Natural killer cell (primary cell): ENCODE measurements at places on chromosomes 16 and 17. TPM values are rescaled to one million over a fixed set of nuclear protein-coding genes. Genes with fewer than 3 reads are reported as not detected.

GRCh38 chr16:49900875-49901274, 45.0 kb upstream of the ZNF423 start:
- DNase-seq = no peak
- no peaks in the 10 kb centered on the region for H3K27me3 ChIP-seq
- no peak overlapping the region for H3K4me3 ChIP-seq
- no peaks in the 10 kb centered on the region for H3K4me1 ChIP-seq
- H3K36me3 ChIP-seq = no peaks in the 10 kb centered on the region

DNA sequence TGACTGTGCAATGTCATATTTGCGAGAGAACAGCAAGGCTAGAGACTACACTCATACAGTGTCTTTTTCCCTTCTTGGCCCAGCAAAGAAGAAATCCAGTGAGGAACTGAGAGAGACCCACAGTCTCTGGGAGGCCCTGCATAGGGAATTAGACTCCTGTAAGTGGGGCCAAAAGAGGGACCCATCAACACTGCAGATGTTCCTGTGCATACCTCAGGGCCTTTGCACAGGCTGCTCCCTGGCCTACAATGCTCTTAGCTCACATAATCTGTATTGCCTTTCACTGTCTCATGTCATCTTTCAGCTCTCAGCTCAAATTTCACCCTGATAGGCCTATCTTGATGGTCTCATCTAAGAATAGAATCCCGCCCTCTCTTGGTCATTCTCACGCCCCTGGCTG, 9.2 kb downstream of the SYCE1L start:
- H3K27ac ChIP-seq = no peak overlapping the region
- H3K4me3 ChIP-seq = no peak overlapping the region
- DNase-seq = no peak
- peaks cover 12% of the 10 kb centered on the region for H3K4me1 ChIP-seq
- no peaks in the 10 kb centered on the region for H3K27me3 ChIP-seq

GRCh38 chr16:27437946-27438345, 36.0 kb downstream of the IL21R start:
- peaks cover 29% of the 10 kb centered on the region for H3K4me1 ChIP-seq
- no peak overlapping the region for H3K27ac ChIP-seq
- no peaks in the 10 kb centered on the region for H3K27me3 ChIP-seq
- H3K4me3 ChIP-seq = no peak overlapping the region

DNA sequence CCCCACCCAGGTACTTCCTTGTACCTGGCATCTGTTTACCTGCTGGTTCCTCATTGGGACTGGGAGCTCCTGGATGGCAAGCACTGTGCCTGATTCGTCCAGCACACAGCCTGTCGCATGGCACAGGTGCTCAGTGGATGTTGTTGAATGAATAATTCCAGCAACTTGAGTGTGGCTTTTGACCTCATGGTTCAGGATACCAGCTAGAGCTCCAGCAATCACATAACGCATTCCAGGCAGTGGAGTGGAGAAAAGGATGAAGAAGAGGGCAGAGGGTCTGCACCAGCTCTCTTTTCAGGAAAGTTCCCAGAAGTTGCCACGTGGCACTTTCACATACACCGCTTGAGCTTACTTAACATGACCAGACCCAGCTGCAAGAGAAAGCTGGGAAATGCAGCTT, 1.3 kb upstream of the CAMKK1 start:
- no peaks in the 10 kb centered on the region for H3K27me3 ChIP-seq
- H3K36me3 ChIP-seq = no peaks in the 10 kb centered on the region
- H3K4me1 ChIP-seq = peaks cover 19% of the 10 kb centered on the region
- H3K27ac ChIP-seq = no peak overlapping the region

DNA sequence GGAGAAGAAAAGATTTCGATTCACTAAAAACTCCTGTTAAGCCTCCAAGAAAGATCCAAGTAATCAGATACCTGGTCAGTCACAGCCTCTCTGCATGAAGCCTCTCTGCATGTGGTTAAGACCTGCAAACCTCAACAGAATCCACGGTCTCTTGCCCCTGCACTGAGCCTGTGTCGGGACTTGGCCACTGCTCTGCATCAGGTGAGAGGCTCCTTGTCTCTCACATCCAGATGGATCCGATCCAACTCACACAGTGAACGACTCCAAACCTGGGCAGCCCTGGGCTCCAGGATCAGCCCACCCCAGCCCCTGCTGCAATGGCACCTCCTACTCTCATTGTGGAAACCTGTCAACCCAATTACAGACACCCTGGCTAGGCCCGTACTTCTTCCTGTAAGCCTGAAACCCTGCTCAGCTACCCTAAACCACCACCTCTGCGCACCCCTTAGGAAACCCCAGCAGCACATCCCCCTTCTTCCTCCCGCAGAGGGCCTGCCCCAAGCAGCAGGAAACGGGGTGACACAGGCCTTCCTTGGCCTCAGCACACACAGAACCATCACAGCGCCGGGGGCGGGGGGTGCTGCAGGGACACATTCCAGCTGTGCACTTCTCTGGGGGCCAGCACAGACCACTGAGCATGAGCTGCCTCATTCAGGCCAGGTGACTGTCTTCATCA, 129.5 kb downstream of the ANKRD11 start:
- peak overlapping the region; percentile 59 for H3K27ac ChIP-seq
- peak; percentile 88 for DNase-seq
- no peak overlapping the region for H3K4me3 ChIP-seq
- no peaks in the 10 kb centered on the region for H3K36me3 ChIP-seq
- no peaks in the 10 kb centered on the region for H3K27me3 ChIP-seq

The BEAN1 gene
- total RNA-seq = not detected

The SYT17 gene
- 1.6 TPM for total RNA-seq

The CCDC92B gene
- total RNA-seq = not detected
